Breast epithelium (tissue), 4 donors: ENCODE measurements at places on chromosomes 12 and 14. TPM values are rescaled to one million over a fixed set of nuclear protein-coding genes. Genes with fewer than 3 reads are reported as not detected.

Gene SERPINA10
- not detected for total RNA-seq

Gene ACRBP
- total RNA-seq = 0.66 TPM

Gene DCD
- total RNA-seq = not detected

GRCh38 chr12:57840726-57841125 lies 5.8 kb downstream of the CTDSP2 start:
- peak overlapping the region; percentile 21 for H3K4me3 ChIP-seq
- H3K36me3 ChIP-seq = no peaks in the 10 kb centered on the region
- peaks cover 70% of the 10 kb centered on the region for H3K4me1 ChIP-seq
- no peak for DNase-seq

DNA sequence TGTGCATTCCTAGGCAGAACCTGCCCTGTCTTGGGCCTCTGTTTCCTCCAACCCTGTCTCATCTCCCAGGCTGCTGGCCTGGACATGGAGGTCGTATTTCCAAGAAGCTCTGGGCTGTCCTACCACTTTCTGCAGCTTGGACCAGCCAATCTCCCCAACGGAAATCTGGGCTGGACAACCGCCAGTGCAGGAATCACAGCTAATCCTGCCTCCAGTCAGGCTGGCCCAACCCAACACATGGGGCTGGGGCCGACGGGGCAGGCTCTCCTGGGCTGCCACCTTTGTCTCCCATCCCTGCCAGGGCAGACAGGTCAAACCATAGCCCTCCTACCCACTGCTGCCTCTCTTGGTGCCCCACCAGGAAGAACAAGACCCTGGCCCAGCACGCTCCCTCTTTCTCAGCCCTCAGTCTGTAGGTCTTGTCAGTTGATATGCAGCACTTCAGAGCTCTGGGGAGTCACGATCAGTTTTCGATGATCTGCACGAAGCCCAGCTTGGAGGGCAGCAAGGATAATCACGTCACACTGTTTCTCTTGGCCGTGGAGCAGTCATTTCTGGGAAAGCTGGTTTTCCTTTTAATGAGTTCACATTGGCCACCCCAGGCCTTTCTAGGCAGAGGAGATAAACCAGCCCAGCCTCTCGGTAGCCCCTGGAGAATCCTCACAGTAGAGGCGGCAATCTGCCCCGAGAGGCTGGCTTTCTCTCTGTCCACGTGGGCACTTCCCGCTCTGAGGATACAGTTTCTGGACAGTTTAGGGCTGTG lies 195.2 kb upstream of the PRMT8 start:
- H3K27ac ChIP-seq = no peak overlapping the region
- H3K27me3 ChIP-seq = no peaks in the 10 kb centered on the region
- no peak for DNase-seq

DNA sequence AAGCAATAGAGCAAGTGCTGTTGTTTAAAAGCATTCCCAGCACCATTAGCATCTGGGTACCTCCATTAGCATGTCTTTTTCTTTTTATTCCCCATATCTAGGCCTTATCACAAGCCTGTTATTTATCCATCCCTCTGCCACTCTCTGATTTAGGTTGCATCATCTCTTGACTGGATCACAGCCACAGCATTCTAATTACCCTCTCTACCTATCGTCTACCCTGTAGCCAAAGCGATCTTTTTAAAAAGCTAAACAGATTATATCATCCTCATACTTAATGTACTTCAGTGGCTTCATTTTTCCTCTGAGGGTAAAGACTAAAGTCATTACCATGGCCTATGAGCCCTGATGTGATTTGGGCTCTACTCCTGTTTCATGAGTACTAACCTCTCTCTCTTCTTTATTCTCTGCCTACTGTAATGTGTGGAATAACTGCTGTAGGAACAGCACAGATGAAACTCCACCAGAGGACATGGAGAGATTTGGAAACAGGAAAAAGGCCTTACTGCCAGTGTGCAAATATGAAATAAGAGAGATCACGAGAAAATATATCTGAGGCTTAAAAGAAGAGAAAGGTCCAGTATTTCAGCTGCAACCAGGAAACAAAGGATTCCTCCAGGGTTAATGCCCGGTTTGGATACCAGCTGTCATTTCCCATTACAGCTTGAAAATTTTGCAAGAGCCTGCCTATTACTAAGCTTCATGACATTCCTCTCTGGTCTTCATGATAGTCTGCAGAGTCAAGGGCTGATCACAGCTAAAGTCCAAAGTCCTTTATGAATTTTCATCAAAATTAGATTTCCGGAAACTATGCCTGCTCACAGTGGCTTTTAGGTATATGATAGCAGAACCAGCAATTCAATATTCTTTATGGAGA lies 422.5 kb upstream of the PDE3A start:
- H3K27me3 ChIP-seq = no peaks in the 10 kb centered on the region
- no peak overlapping the region for H3K4me3 ChIP-seq
- H3K36me3 ChIP-seq = no peaks in the 10 kb centered on the region
- no peak overlapping the region for H3K27ac ChIP-seq
- DNase-seq = no peak

DNA sequence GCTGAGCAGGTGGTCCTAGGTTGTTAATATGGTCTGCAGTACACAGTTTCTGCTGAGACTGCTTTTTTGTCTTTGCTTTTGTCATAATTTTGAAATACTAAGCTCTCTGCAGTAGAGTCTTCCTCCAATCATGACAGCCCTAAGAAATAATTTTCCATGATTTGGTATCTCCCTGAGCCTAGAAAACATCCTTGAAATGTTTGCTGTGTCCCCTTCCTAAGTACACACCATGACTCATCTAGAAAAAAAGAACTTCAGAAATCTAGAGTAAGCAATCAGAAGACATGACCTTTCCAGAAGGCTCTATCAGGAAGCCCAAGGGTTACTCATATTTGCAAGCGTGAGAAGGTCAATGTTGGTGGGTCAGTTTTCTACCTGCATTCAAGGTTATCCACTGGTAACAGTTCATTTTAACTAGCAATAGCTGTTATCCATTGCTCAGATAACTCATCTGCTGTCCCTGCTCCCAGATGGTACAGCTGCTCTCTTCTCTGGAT lies 16.4 kb downstream of the DAD1 start:
- H3K36me3 ChIP-seq = no peaks in the 10 kb centered on the region
- no peak for DNase-seq
- no peak overlapping the region for H3K27ac ChIP-seq
- H3K4me3 ChIP-seq = no peak overlapping the region
- H3K4me1 ChIP-seq = no peaks in the 10 kb centered on the region
- H3K27me3 ChIP-seq = no peaks in the 10 kb centered on the region

Gene LRCOL1
- total RNA-seq = 0.59 TPM

GRCh38 chr14:86217523-86217922 lies 687.6 kb downstream of the FLRT2 start:
- no peaks in the 10 kb centered on the region for H3K4me1 ChIP-seq
- H3K27me3 ChIP-seq = no peaks in the 10 kb centered on the region
- no peak overlapping the region for H3K4me3 ChIP-seq
- no peak overlapping the region for H3K27ac ChIP-seq
- no peaks in the 10 kb centered on the region for H3K36me3 ChIP-seq

- no peak for DNase-seq
- H3K36me3 ChIP-seq = no peaks in the 10 kb centered on the region
- no peaks in the 10 kb centered on the region for H3K27me3 ChIP-seq
- H3K27ac ChIP-seq = no peak overlapping the region
Observed at GRCh38 chr12:1776170-1776921, 44.0 kb upstream of the LRTM2 start.

Gene FOXN4
- not detected for total RNA-seq

DNA sequence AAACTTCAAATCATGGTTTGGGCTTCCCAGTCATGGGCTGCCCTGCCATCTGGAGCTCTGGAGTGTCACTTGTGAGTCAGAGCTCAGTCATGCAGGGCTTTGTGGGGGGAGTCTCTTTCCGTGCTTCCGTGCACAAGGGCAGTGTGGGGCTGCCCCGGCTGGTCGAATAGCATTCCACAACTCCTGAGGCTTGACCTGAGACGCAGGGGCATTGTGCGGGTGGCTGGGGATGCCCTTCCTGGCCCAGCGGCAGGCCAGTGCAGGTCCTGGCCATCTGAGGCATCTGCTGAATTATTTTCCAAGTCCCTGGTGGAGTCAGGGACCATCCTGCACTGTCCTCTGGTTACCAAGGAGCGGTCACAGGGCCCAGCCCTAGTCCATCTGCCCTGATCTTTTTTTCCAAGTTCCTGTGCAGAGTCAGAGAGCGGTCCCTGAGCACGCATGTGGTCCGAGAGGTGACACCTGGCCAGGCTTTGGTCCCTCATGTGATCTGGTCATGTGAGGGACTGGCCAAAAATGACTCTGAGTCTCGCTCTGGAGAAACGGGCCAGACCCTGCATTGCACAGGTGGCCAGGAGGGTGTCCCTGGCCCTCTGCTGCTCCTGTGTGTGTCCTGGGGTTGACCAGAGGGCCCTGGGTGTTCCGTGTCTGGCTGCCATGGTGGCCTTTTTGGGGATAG lies 167.0 kb upstream of the ALG10B start:
- H3K4me3 ChIP-seq = no peak overlapping the region
- no peaks in the 10 kb centered on the region for H3K27me3 ChIP-seq
- no peak overlapping the region for H3K27ac ChIP-seq
- H3K36me3 ChIP-seq = no peaks in the 10 kb centered on the region

Gene GLT8D2
- total RNA-seq = 16.1 TPM

- no peaks in the 10 kb centered on the region for H3K27me3 ChIP-seq
- H3K27ac ChIP-seq = no peak overlapping the region
- H3K36me3 ChIP-seq = no peaks in the 10 kb centered on the region
- no peaks in the 10 kb centered on the region for H3K4me1 ChIP-seq
- DNase-seq = no peak
- no peak overlapping the region for H3K4me3 ChIP-seq
Observed at GRCh38 chr14:40986655-40987054, 620.0 kb upstream of the LRFN5 start.

GRCh38 chr12:94265966-94266745 lies 117.8 kb downstream of the PLXNC1 start:
- peak overlapping the region; percentile 67 for H3K27ac ChIP-seq
- H3K36me3 ChIP-seq = no peaks in the 10 kb centered on the region
- no peak for DNase-seq
- no peaks in the 10 kb centered on the region for H3K4me1 ChIP-seq
- H3K4me3 ChIP-seq = no peak overlapping the region

- H3K27me3 ChIP-seq = no peaks in the 10 kb centered on the region
- no peak overlapping the region for H3K27ac ChIP-seq
- DNase-seq = no peak
- no peaks in the 10 kb centered on the region for H3K36me3 ChIP-seq
Observed at GRCh38 chr12:52428121-52428520, 6.0 kb downstream of the KRT75 start.
